Kidney epithelial cell (primary cell): ENCODE measurements at places on chromosomes 13 and 19.

GRCh38 chr13:110617321-110618072 lies 2.2 kb downstream of the NAXD start:
- no peak for DNase-seq

DNA sequence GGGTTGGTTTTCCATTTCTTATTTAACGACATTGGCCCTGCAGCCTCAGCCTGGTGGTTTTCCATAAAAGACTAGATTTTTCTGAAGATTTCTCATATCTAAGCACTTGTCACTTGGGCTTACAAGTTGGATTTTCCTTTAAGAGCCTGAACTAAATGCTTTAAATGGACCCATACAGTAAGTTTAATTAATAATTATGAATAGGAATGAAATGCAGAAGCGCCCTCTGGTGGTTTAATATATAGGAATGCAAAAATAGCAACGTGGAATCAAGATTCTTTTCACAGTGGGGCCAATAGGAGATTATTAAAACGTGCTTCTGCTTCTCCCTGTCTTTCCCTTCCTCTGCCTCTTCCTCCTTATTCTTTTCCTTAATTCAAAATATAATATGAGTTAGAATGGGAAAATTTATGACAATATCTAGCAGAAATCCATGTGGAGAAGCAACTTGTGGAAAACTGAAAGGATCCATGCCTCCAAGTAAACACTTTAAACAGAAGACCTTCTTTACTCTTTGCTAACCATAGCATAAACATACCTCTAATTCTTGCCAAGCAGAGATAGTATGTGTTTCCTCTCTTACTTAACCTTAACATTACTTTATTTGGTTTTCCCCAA lies 324.0 kb downstream of the GPC5 start:
- no peak for DNase-seq

GRCh38 chr13:88472316-88472715 lies 801.1 kb downstream of the SLITRK5 start:
- no peak for DNase-seq

GRCh38 chr19:35295792-35296462 lies 4.0 kb downstream of the MAG start:
- no peak for DNase-seq

GRCh38 chr19:21468791-21469190 lies 36.6 kb upstream of the ZNF429 start:
- DNase-seq = no peak

GRCh38 chr19:42111811-42112210 lies 20.4 kb downstream of the POU2F2 start:
- DNase-seq = no peak

DNA sequence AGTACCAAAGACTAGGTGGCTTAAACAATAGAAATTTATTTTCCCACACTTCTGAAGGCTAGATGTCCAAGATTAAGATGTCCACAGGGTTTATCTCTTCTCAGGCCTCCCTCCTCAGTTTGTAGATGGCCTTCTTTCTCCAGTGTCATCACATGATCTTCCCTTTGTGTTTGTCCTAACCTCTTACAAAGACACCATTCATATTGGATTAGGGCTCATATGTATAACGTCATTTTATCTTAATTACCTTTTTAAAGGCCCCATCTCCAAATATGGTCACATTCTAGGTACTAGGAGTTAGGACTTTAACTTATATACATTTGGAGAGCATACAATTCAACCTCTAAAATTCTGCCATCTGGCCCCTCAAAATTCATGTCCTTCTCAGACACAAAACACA lies 34.3 kb downstream of the N4BP2L2 start:
- no peak for DNase-seq

GRCh38 chr13:29550430-29550988 lies 45.0 kb downstream of the SLC7A1 start:
- no peak for DNase-seq

DNA sequence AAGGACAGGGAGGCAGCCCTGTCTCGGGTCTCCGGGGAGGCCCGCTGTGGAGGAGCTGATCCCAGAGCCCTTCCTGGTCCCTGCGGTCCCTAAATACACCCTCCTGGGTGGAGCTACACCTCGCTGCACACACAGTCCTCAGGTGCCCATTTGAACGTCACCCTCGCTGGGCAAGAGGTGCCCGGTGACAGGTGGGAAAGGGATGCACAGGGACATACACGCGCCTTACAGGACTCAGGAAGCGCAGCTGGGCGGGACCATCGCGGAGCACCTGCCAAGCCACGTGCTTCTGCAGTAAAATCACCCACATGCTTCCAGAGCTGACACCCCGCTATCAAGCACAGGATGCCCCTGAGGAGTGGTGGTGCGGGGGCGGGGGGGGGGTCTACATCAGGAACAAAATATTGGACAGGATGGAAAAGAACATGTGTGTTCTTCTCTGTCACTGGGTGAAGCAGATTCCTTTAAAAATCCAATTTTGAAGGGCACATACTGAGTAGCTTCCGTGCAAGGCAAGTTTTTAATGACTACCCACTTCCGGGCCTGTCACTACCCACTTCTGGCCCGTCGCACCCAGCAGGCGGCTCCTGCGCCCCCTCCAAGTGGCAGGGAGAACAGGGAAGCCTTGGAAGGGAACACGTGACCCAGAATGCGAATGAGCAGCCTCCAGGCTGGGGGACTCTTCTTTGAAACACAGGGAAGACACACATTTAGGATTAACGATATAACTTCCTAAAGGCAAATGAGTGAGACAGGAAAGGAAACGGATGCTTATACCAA lies 78.9 kb downstream of the COL4A1 start:
- DNase-seq = no peak

GRCh38 chr19:39237200-39238184 lies 7.3 kb downstream of the IFNL3 start:
- DNase-seq = no peak

GRCh38 chr13:44447783-44448321 lies 74.2 kb downstream of the SERP2 start:
- DNase-seq = no peak

DNA sequence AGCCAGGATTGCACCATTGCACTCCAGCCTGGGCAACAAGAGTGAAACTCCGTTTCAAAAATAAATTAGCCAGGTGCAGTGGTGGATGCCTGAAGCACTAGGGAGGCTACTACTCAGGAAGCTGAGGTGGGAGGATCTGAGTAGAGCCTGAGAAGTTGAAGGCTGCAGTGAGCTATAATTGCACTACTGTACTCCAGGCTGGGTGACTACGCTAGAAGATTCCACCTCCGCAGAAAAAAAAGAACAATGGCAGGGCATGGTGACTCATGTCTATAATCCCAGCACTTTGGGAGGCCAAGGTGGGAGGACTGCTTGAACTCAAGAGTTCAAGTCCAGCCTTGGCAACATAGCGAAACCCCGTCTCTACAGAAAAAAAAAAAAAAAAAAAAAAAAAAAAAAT lies 20.5 kb downstream of the HAUS8 start:
- DNase-seq = no peak

DNA sequence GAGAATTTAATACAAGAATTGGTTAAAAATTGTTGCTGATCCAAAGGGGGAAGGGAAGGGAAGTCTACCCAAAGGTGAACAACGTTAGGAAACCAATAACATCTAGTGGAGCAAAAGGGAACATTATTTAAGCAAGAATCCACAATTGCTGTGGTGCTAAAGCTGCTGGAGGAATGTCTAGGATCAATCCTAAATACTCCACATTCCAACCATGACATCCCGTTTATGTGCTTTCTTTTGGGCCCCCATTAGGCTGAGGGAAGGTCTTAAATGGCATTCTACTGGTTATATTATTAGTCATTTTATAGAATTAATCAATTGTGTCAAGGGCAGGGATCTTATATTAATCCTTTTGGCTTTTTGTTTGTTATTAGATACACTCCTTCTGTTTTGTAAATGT lies 39.9 kb upstream of the VWA8 start:
- no peak for DNase-seq

DNA sequence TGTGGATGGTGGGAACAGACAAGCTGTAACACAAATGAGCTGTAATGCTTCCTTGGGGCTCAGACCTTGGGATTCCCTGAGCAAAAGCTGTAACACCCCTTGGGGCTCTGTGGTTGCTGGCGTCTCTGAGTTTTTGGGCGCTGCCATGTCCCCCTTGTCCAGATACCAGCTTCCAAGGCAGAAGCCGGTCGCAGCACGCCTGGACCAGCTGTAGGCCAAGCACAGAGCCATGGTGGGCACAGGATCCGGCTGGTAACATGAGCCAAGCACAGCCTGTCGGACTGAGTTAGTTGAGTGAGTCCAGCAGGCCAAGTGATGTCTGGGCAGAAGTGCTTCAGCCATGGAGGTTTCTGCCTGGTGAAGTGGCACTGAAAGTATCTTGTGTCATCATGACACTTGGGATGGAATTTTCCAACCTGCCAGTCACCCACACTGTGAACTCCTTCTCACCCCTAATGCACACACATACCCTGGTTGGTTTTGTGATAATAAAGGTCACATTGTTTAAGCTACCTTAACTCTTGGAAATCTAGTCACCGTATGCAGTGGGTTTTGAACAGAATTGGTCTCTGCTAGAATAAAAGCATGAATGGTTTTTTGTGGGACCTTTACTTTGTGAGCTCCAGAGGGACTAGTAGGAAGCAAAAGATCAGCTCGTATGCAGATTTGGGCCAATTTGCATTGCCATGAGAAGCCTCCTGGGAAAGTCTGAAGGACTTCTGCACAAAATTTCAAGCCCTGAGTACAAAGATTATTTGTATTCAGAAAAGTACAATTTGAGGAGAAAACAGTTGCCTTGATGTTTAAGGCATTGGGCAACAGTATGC lies 7.0 kb upstream of the ZNF17 start:
- no peak for DNase-seq

- DNase-seq = no peak
Observed at GRCh38 chr19:5292822-5293611, 47.6 kb downstream of the PTPRS start.
